ENCODE measurements at places on chromosomes 12 and 14.

GRCh38 chr12:131105351-131105735, 151.6 kb downstream of the ADGRD1 start:
- DNase-seq = no peak

- no peak for DNase-seq
Measured at GRCh38 chr12:34403706-34404376, 381.5 kb downstream of the ALG10 start.

GRCh38 chr12:16036073-16036472, 124.9 kb downstream of the DERA start:
- no peak for DNase-seq

GRCh38 chr12:28570811-28571210, 380.6 kb downstream of the CCDC91 start:
- DNase-seq = no peak

GRCh38 chr14:36019126-36019525, 157.4 kb downstream of the PTCSC3 start:
- DNase-seq = no peak

- no peak for DNase-seq
Measured at GRCh38 chr12:101939306-101939705, 61.9 kb downstream of the DRAM1 start.

- peak; percentile 33 for DNase-seq
Measured at GRCh38 chr12:108495054-108495453, 20.0 kb upstream of the FICD start.

- DNase-seq = no peak
Measured at GRCh38 chr14:58294201-58294600, 4.2 kb upstream of the ARID4A start.

DNA sequence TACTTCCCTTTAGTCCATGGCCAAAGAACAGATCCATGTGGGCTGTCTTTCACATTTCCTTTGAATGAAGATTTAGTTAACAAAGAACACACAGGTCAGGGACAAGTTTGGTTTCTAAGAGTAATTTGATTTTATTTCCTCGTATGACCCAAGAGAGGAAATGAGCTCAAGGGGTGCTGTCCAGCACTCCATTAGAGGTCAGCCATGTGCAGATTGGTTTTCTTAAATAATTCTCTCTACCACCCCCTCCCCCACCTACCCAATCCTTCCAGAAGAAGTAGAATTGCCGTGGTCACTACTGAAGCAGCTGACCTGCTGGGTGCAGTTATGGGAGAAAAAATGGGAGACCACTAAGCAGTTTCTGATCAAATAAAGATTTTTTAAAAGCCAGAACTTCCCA, 13.9 kb upstream of the OAS1 start:
- DNase-seq = no peak

GRCh38 chr12:33825442-33825841, 196.9 kb upstream of the ALG10 start:
- no peak for DNase-seq

- no peak for DNase-seq
Measured at GRCh38 chr12:121518656-121519055, 62.2 kb downstream of the KDM2B start.

DNA sequence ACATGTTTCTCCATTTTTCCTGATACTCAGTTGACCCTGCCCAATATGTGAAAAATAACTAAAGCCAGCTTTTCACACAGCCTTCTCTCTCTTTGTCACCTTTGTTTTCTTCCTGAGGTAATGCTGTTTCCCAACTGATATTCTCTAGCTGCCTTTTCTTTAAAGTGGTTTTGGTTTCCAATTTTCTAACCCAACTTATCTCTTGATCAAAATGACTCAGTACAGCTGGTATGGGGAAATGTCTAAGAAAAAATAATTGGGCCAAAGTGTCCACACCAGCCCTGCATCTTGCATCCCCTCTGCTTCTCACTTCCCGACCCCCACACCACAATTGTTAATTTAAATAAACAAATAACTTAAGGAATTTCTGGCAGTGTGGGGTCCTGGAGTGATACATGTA, 193.8 kb downstream of the SYT1 start:
- peak; percentile 57 for DNase-seq

DNA sequence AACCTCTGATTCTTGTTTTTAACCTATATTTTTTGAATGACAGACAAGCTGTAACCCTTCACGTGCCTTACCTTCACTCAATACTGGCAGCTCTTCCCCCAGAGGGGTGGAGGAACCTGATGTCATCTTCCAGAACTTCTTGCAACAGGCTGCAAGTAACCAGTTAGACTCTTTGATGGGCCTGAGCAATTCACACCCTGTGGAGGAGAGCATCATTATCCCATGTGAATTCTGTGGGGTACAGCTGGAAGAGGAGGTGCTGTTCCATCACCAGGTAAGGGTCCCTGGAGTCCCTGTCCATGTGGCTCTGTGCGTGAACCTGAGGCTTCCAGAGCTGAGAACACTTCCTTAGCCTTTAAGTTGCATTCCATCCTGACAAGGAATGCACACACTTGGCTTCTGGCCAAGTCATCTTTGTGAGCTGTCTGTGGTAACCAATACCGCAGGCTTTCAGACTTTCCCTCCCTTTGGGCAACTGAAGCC, 22.7 kb downstream of the TRAFD1 start:
- peak; percentile 82 for DNase-seq

DNA sequence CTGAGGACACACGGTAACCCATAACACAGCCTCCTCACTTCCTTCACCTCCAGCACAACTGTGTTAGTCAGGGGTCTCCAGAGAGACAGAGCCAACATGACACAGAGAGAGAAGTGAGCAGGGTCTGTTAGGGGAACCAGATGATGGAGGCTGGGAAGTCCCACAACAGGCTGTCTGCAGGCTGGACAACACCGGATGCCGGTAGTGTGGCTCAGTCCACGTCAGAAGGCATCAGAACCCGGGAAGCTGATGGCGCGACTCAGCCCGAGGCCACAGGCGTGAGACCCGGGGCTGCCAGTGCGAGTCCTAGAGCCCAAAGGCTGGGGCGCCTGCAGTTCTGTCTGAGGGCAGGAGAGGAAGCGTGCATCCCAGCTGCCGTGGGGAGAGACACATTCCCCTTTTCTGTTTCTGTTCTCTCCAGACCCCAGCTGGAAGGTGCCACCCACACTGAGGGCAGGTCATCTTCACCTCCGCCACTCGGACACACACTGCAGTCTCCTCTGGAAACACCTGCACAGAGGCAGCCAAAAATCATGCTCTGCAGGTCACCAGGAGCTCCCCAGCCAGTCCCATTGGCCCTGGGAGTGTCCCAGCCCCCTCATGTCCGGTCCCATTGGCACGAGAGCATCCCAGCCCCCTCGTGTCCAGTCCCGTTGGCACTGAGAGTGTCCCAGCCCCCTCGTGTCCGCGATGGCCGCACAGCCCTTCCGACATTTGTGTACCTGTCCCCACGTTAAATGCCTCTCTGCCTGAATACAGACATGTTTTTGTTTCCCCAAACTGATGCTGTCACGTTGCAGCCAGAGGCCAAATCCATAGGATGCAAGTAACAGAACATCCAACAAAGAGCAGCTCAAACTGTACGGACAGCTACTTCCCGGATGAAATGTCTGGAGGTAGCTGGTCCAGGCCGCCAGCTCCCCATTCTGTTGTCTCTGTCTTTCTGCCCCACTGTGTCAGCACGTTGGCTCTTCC, 7.9 kb upstream of the FBRSL1 start:
- DNase-seq = no peak

GRCh38 chr14:92786427-92786756, 7.7 kb upstream of the GOLGA5 start:
- DNase-seq = no peak

DNA sequence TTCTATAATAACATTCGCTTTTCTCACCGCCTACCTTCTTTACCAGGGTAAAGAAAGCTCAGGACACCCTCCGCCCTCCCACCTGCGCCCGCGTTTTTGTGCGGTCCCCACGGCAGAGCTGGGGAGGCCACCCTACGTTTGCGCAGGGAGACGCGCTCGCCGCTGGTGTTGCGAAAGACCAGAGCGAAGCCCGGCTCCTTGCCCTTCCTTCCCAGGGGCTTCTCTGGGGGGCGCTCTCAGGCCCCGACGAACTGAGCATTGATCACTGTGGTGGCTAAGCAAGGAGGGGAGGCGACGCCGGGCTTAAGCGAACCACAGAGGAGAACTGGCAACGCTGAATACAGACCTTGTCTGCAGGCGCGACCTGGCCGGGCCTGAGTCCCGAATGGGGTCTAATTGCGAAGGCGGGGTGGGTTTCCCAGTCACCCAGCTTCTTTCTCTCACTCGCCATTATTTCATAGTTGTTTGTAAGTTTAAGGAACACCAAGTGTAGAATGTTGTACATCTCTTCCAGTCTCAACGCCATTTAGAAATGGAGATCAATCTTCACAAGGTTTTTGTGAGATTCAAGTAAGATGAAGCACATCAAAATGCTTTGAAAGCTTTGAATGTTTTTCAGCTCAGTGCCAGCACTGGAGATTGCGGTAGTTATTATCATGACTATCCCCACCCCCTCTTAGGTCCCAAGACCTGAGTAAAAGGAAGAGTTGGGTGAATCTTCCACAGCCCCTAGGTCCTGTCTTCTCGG, 1.7 kb upstream of the NKX2-1 start:
- no peak for DNase-seq

DNA sequence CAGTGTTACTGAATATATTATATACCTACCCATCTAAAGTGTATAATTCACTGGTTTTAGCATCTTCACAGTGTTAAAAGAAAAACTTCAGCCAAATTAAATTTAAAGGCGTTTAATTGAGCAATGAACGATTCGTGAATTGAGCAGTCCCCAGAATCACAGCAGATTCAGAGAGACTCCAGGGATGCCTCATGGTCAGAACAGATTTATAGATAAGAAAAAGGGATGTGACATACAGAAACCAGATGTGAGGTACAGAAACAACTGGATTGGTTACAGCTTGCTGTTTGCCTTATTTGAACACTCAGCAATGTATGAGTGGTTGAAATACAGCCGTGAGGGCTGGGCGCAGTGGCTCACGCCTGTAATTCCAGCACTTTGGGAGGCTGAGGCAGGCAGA, 84.6 kb downstream of the WNK1 start:
- DNase-seq = no peak

DNA sequence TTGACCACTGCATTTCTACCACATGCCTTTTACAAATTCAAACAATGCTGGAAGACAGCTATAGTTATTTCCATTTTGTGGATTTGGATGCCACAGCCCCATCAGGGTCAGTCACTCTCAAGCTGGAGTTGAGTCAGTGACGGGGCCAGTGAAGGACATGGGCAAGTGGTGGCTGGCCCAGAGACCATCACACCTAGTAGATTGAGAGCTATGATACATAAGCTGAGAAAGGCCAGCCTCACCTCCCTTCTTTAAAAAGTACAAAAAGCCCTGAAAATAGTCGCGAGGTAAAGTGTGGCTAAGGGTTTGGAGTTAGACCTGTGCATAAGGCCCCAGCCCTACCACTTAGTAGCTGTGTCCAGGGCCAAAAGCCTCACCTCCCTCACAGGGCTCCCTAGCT, 4.1 kb downstream of the KCTD10 start:
- no peak for DNase-seq

- no peak for DNase-seq
Measured at GRCh38 chr14:92937051-92937937, 14.3 kb downstream of the CHGA start.

DNA sequence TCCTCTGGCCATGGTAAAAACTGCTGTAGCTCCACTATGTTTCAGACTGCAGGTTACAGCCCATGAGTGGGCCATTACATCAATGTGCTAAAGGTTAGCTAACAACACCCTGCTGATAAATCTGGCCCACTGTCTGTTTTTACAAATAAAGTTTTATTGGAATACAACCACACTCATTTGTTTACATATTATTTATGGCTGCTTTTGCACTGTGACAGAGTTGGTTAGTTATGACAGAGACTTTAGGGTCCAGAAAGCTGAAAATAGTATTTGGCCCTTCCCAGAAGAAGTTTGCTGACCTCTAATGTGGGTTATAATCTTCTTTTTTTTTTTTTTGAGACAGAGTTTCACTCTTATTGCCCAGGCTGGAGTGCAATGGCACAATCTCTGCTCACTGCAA, 134.2 kb upstream of the PWP1 start:
- no peak for DNase-seq

- peak; percentile 96 for DNase-seq
Measured at GRCh38 chr12:25997201-25997963, 38.9 kb downstream of the RASSF8 start.

GRCh38 chr12:32922546-32923297, 26.1 kb upstream of the PKP2 start:
- DNase-seq = no peak

DNA sequence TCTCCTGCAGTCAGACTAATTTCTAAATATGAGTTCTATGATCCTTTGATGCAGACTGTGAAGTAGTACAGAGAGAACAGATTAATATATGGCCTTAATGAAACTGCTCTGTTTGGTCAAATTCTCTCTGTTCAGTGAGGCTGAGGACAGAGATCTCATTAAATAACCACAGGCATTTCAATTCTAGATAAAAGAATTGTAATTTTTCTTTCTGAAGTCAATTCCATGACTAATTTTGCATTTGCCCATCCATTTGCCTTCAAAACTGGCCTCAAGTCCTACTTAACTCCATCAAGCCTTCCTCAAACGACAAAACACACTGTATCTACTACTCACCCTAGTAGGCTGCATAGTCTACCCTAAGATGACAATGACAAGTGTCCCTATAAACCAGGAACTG, 67.1 kb downstream of the DUSP16 start:
- no peak for DNase-seq

DNA sequence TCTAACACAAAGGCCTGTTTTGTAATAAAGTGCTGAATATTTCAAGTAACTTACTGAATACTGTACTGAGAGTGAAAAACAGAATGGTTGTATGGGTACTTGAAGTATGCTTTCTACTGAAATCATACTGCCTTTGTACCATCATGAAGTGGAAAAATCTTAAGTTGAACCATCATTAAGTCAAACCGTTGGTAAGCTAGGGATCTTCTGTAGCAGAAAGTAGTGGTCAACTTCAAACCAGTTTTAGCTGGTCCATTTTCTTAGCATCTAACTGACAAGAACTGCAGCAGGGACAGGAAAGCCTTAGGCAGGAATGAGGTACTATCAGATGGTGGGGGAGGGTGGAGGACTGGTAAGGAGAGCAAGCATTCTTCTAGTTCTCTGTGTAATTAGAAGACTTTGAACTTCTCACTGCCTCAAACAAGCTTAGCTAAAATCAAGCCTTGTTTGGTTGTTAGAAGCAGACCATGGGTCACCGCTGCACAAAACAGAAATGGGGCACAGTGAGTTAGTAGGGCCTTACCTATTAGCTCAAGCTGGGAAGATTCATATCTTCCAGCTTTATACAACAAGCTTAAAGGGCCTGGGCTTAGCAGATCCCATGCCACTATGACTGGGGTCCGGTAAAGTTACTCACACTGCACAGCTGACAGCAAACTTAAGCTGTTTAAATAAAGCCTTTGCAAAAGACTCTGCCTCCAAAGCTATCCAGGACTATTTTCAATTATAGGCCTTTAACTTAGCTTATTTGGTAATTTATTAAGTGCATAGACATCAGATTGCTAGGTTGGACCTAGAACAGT, 73.8 kb downstream of the ACADS start:
- peak; percentile 17 for DNase-seq

- peak; percentile 39 for DNase-seq
Measured at GRCh38 chr12:58583940-58584339, 336.4 kb downstream of the LRIG3 start.

DNA sequence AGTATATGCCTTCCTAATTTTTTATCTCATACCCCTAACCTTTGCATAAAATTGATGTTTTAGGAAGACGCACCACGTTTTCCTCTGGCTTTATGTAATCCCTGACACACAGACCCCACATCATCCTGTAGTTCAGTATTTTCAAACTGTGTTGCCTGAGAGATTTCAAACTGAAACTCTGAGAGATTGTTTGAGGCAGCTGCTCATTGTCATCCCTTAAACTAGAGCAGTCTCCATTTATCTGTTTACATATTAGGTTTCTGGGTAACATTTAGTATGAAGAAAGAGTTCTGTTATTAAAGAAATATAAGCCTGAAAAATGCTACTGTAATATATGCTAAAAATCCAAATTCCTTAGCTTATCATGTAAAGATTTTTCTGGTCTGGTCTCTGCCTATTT, 24.3 kb downstream of the MNAT1 start:
- DNase-seq = no peak
